Posterior cingulate gyrus (tissue), 11 donors: ENCODE measurements at places on chromosomes 2 and 18.

GRCh38 chr2:7725850-7726242 lies 808.6 kb downstream of the RNF144A start:
- DNase-seq: no peak

- no peak for DNase-seq
These were observed 573.7 kb downstream of the THSD7B start for GRCh38 chr2:137339051-137339450.

- no peak for DNase-seq
These were observed 205.1 kb downstream of the TNS1 start for GRCh38 chr2:217797661-217798069.

DNA sequence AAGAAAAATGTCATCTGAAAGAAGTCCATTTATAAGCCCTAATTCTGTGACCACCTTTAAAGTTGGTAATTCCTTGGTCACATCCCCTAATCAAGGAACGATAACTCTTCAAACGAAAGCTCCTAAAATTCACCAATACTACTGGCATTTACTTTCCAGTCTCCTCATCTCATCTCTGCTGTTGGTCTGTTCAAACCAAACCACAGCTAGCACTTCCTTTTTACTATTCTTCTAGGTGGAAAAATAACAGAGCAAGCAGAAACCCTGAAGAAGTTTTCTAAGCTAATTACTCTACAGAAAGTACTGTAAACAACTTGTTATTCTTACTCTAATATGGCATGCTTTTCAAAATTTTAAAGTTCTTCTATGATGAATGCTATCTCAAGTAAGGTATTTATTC lies 21.6 kb downstream of the TIA1 start:
- DNase-seq: no peak

DNA sequence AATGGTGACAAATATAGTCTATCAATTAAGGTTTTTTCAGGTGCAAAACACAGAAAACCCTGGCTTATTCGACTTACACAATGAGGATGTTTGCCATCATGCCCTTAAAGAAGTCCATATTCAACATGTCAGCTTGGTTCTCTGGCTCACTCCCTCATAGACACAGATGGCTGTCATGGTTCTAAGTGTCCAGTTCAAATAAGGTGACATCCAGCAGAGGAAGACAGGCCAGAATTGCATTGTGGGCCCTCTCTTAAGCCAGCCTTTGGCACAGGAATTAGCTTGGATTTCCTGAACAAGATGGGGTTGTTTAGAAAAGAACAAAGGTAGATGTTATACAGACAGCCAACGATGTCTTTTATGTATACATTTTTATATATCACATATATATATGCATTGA lies 18.7 kb upstream of the SLC1A4 start:
- no peak for DNase-seq

GRCh38 chr18:12816451-12816850 lies 67.6 kb downstream of the PTPN2 start:
- DNase-seq: no peak

DNA sequence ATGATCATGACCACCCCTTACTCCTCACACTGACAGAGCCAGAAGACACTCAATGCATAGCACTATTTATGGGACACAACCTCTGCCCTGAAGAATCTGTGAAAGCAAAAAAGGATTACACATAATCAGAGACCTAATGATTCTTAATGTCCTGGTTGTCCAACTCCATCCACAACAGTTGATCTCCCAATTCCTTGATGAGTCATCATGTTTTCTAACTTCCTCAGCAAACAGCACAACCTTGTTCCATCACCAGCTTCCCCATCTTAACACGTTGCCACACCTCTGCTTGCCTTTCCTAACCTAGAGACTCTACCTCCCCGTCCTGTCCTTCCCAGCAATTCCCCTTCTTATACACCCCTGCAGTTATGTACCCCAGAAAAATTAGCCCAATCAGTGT lies 13.2 kb upstream of the MARCHF4 start:
- DNase-seq: no peak

DNA sequence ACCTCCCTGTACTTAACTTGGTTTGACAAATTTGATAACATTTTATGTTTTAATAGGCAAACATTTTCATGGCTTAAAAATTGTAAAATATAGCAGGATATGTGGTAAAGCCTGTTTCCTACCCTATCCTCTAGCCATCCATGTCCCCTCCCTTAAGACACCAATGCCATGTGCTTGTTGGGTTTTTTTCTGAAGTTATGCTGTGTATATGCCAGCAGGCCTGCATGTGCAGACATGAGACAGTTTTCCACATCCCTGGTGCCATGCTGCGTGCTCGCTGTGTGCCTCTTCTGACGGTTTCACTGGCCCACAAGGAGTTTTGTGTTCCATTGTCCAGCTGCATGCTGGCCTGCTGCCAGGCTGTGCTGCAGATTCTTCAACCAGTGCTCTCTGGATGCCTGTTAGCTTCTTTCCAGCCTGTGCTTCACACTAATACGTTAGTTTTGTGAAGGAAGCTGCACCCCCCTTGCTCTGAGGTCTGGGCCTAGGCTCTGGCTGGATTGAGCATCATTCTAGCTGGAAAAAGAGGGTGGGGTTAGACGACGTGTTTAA lies 16.9 kb downstream of the INPP4A start:
- DNase-seq: no peak

- DNase-seq: peak; percentile 89
These were observed at the start of gene COBLL1 for GRCh38 chr2:164841719-164842623. COBLL1 (minus strand) TSS chr2:164841823; CDS start chr2:164841196, 627 bp downstream.

- DNase-seq: no peak
These were observed 102.4 kb upstream of the SCN1A start for GRCh38 chr2:166230024-166230723.

DNA sequence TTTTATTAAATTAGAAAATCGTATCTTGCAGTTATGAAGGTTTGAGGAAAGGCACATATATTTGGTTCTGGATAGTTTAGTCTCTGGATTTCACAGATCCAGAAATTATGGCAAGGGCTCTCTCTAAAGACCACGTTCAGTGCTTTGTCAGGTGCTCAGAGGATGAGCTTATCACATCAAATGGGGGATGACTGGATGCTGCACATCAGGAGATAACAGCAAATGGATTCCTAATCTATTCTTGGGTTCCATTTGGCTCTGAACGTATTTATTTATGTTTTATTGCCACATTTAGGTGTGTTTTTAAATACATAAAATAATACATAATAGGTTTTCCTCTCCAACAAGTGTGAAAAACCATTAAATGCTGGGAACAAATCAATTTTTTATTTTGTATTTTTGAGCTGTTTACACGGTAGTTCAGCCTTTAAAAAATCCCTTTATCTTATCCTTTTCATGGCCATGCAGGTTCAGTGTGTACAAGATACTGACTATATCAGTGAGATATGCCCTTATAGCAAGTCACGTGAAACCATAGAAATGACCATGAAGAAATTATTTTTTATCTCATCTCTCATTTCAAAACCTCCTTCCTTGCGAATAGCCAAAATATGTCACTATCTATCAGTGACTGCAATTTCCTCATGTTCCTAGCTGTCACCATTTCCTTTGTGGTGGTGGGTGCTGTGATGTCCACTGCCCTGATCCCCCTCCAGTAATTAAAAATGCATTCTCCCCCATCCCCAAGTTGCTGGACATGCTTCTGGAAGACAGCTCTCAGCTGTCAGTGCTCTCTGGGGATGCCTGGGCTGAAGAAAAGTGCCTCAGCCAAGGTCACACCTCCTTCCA lies 25.9 kb upstream of the CXCR4 start:
- no peak for DNase-seq

DNA sequence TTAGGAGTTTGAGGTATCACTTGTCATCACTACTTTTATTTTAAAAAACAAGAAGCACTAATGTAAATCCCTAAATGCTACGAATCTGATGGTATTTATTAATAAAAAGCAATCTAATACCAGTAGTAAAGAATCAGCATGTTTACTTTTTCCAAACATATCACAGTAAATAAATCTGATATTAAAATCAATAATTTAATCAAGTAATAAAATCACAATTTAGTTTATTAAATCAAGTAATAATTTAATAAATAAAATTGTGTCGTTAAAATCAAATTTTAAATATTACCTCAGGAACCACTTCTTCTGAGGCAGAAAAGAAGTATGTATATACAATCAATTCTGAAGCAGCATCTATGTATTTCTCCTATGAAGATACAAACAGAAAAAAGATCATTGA lies 18.0 kb downstream of the TMX3 start:
- DNase-seq: no peak

- no peak for DNase-seq
These were observed 198.8 kb downstream of the KCNS3 start for GRCh38 chr2:18077231-18077630.

- no peak for DNase-seq
These were observed 31.9 kb upstream of the SOCS6 start for GRCh38 chr18:70256994-70257393.

GRCh38 chr2:58702302-58702885 lies 461.3 kb upstream of the FANCL start:
- no peak for DNase-seq

DNA sequence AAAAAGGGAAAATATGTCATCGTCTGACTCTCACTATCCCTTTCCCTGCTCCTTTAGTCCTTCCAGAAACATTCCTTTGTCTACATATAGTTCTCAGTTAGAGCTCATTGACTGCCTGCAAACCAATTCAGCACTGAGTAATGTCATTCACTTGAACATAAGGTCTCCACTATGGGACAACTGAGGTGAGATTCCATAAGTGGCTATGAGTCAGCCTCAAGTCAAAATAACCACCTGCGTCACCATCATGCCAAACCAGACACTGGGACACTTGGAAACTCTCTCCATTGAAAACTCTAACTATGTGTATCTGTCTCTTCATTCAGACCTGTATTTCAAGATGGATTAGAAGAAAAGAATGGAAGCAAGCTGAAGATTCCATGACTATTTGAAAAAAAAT lies 878.0 kb upstream of the PIK3C3 start:
- DNase-seq: no peak

DNA sequence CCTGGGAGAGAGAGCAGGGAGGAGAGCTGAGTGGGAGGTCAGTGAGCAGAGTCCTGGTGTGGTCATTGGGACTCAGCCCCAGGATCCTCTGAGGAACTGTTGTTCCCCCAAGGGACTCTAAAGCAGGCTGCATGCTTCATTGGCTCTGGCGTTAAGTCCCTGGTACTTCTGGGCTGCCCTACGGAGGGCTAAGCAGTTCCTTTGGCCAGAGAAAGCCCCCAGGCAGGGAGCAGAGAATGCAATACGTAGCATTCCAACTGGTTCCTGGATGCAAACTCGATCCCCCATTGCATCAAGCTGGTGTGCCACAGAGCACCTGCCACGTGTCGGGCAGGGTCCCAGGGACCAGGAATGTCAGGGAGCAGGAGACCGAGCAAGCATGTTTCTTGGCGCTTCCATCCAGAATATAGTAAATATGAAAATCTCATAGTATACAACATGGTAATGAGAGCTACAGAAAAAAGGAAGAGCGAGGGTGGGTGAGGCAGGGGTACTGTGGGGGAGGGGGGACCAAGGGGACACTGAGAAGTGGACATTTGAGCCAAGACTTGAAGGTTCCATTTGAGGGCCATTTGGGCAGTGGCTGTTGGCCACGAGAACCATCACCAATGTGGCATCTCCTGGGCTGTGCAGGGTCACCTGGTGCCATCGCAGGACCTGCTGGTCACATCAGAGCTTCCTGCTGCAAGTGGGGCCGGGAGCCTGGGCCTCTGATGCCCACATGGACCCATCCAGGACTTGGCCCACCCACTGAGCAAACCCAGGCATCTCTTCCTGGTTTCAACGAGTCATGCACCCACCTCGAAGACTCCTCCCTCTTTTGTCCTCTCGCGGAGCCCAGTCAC lies 160.4 kb downstream of the ASB1 start:
- DNase-seq: no peak

DNA sequence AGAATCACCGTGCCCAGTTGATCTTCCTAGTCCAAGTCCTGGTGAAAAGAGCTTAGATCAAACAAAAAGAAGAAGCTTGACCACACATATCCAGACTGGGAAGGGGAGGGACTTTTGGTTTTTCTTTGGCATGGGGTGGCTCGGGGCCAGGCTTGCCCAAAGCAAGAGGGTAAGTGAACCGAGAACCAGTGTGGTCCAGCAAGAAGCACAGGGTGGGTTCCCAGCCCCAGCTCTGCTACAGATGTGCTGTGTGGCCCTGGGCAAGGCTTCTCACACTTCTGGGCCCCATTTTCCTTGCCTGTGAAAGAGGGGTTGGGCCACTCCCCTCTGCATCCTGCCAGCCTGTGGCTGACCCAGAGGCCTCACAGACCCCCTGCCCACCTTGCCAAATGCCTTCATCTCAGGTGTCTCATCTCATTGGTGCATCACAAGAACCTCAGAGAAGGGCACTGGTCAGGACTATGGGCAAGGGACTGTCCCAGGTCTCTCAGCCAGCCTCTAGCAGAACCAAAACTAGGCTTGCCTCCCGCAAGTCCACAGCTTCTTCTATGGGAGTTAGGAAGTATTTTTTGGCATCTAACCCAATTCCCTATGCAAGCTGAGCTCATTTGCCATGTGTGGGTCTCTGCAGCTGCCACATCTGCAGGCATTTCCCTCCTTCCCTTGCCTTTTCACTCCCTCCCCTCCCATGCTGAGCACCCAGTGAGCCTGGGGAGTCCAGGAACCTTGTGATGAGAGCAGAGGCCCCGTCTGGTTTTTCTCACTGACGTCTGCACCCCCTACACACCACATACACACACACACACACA lies 6.9 kb downstream of the ATP6V1B1 start:
- DNase-seq: no peak

DNA sequence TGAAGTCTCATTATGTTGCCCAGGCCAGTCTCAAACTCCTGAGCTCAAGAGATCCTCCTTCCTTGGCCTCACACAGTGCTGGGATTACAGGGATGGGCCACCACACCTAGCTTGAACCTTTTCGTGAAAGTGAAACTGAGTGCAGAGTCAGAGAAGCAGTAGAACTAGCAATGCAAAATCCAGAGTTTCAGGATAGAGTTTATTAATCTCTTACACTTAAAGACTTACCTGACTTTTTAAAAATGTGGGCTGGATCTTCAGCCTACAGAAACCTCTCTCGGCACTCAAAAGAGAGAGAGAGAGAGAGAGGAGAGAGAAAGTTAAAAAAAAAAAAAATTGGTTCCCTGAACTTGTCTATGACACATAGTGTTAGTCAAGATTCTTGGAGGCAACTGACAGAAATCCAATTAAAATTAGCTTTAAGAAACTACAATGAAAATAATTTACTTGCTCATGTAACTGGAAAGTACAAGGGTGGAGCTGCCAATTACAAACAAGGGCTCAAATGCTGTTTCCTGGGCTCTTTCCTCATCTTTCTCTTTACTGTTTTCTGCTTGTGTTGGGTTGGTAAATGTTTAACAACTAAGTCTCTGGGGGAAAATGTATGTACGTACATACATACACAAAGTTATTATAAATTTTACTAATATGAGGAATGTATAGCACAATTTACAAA lies 98.1 kb upstream of the CERS6 start:
- DNase-seq: no peak

GRCh38 chr2:7356909-7357584 lies 439.8 kb downstream of the RNF144A start:
- no peak for DNase-seq
